ENCODE measurements at places on chromosomes 3 and 15.

DNA sequence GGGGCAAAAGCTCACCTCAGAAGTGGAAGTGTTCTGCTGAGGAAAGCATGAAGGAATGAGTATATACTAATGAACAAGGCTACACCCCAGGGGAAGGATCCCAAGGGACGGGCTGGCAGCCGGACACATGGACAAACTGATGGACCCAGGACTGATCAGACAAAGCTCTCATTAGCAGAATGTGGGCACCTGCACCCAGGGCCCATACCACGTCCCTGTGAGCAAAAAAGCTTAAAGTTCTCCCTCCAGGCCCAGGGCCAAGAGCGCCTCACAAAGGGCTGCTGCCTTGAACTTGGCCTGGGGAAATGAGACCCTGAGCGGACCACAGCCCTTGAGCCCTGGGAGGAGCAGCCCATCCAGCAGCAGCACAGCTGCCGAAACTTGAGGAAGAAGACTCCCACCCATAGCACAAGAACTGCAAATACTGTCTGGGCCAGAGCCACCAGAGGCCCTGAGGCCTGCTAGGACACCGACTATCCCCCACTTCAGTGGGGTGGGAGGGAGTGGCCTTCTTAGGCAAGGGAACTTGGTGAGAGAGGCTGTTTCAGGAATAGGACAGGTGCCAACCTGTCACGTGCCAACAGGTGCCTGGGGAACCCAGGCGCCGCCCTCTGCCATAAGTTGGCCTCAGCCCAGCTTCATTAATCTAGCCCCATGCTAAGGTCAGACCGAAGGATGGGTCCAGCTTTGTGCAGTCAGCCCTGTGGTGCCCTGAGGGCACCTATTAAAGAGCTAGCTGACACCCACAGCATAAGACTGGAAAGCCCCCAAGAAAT is 2.3 kb upstream of the GMPPB start:
- DNase-seq, result peak; percentile 77

- DNase-seq, result no peak
Observed at GRCh38 chr3:190064112-190064511, 56.6 kb downstream of the P3H2 start.

- no peak for DNase-seq
Observed at GRCh38 chr15:95171564-95171963, 940.2 kb downstream of the MCTP2 start.

DNA sequence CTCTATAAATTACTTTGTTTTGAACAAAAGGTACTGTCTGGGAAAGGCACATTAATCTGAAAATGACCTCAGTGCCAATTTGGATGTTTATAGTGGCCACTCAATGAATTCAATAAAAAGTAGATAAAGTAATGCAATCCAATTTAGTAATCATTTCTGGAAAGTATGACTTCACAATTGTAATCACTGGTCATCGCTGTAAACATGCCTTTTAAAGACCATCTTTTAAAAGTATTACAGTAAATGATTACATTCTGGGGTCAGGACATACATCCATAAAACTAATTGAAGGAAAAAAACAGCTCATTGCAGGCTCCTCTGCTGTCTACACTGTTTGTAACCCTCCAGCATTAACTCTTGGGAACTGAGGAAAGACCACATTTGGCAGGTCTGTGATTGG is 43.2 kb downstream of the HRH1 start:
- DNase-seq, result no peak

All from colonic mucosa (tissue), 4 donors.